ENCODE measurements at places on chromosomes 4 and X. TPM values are rescaled to one million over a fixed set of nuclear protein-coding genes. Genes with fewer than 3 reads are reported as not detected.

DNA sequence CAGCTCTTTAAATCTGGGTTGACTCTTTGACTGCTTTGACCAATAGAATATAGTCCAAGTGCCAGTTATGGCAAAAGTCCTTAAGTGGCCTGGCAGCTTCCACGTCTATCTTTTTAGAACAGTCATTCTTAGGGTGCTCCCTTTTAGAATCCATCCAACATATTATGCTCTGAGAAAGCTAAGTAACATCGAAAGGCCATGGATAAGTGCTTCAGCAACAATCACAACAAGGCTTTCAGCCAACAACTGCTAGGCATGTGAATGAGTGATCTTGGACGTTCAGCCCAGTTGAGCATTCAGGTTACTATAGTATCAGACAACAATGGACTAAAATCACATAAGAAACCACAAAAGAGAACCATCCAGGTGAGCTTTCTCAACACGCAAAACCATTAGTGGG, 818.7 kb downstream of the DMD start:
- no peak for DNase-seq

ALAS2 gene
- total RNA-seq = not detected

DNA sequence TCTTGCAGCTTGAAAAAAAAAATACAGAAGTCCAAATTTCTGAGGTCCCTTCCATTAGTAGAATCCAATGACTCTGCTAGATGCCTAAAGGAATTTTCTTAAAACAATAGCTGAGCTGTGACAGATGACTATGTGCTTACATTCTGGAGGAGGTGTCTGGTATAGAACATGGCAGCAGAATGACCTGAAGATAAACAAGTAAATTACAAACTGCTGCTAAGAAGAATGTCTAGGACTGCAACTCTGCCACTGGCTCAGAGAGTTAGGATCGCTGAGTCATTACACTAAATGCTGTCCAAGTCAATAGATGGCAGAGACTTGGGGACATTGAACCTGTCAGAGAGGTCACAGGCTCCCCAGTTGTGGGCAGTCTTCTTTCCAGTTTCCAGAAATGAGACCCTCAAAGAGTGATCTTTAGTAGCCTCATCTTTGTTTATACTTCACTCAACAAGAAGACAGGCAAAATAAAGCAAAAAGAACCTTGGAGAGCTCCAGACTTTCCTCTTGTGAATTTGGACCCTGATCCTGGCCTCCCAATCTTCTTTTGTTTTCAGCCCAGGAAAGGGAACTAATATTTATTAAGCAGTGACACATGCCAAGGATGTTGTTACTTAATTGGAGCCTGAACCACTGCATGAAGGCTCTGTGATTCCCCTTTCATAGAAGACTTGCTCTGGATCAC, 56.4 kb upstream of the SCML1 start:
- DNase-seq = peak; percentile 67

DNA sequence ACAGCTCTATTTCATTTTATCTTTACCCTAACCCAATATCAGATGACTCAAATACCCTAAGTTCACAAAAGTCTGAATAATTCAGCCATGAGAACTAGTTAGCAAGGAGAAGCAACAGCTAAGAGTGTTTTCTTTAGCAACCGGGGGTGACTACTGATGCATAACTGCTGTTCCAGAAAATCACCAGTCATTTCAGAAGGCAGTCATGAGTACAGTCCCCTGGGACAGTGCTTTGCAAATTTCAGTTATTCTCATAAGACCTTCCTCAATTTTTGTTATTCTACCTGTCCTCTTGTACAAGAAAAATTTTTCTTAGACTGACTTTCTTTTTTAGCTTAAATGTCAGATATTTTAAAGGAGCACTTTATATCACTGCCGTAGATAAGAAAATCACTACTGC, 16.4 kb downstream of the BANK1 start:
- DNase-seq = no peak

- peak; percentile 54 for DNase-seq
These were observed 10.1 kb upstream of the ADH1A start for GRCh38 chr4:99300934-99301333.

RAB40A gene
- 0.07 TPM for total RNA-seq

CA5B gene
- 6.8 TPM for total RNA-seq

DNA sequence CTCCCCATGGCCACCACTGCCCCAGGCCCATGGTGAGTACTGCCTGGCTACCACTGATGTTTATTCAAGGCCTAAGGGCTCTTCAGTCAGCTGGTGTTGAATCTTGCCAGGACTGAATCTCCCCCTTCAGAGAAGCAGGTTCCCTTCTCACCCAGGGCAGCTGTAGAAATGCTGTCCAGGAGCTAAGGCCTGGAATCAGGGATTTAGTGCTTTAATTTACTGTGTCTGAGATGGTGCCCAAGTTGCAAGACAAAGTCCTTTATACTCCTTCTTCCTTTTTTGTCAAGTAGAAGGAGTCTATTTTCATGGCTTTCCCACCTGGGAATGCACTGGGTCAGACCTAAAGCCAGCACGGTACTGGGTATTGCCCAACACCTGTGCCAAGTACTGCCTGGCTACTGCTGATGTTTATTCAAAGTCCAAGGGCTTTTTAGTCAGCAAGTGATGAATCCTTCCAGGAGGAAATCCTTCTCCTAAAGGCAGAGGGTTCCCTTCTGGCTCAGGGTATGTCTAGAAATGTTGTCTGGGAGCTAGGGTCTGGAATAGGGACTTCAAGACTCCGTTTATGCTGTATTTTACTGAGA, 117.6 kb upstream of the ATOH1 start:
- no peak for DNase-seq

DNA sequence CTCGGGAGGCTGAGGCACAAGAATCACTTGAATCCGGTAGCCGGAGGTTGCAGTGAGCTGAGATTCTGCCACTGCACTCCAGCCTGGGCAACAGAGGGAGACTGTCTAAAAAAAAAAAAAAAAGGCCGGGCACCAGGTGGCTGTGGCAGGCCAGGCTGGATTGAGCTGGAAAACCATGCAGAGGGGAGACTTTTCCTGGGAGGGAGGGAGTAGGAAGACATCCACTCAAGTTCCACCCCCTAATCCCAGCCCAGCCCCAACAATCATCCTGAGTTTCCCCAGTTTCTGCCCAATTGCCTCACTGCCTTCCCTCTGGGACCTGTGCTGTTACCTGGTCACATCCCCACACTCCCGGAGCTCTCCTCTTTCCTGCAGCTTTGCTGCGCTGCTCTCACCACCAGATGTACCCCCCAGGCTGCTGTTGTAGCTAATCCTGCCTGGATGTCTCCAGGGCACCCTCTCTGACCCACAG, 9.0 kb upstream of the TSPYL2 start:
- peak; percentile 28 for DNase-seq

DNA sequence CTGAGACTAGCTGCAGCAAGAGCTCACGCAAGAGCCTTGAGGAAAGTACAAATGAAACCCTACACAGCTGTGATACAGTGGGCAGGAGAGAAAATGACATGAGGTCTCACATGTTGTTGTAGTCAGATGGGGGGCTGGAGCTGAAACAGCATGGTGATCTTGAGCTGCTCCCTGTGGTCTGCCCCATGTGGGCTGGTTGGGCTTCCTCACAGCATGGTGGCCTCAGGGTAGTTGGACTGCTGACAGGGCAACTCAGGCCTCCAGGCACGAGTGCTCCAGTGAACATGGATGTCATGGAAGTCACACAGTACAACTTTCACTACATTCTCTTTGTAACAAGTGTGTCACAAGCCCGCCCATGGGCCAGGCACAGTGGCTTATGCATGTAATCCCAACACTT, 3.4 kb upstream of the MAN2B2 start:
- DNase-seq = no peak

DNA sequence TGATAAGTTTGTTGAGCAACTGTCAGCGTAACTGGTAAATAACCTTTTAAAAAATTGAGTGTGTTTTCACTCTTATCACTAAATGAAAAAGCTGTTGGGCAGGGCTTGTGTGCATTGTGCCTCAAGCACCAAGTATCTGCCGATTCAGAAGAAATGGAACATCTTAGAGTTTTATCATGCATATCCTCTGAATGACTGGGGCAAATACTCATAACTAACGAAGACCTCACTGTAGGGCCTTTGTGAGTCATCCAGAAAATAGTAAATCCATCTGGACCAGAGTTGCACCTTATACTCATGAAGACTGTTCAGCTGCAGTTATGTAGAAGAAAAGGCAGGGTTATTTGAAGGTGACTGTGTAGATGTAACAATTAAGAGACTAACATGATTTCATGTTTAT, 222.1 kb downstream of the CAMK2D start:
- peak; percentile 46 for DNase-seq

MAGEB10 gene
- total RNA-seq = 0.10 TPM

DNA sequence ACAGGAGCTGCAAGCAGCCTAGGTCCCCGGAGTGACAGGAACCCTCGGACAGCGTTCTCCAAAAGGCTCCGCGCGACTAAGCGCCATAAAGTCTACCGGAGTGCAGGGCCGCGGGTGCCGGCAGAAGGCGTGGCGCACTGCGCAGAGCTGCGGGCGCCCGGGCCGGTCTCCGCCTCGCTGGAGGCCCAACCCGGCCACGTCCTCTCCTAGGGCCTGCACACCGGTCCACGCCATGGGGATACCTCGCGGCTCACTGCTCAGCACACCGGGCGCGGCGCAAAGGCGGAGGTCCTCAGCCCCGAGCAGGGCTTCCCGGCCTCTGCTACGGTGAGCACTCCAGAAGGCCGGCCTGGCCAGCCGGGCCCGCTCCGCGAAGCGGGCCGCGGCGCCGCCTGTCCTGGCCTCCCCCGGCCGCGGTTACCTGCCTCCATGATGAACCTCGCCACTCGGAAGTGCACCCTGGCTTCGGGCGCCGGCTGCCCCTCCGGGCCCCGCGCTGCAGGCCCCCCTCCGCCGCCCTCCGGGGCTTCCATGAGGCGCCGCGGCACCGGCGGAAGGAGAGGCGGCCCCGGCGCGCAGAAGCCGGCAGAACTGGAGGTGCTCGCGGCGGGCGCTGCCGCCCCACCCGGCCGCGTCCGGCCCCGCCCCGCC, at the start of gene CCNQ:
CCNQ (minus strand) TSS at position 599 of the 651 bp plus-strand sequence; CDS start at position 533, 66 bp downstream.
- peak; percentile 43 for DNase-seq

DNA sequence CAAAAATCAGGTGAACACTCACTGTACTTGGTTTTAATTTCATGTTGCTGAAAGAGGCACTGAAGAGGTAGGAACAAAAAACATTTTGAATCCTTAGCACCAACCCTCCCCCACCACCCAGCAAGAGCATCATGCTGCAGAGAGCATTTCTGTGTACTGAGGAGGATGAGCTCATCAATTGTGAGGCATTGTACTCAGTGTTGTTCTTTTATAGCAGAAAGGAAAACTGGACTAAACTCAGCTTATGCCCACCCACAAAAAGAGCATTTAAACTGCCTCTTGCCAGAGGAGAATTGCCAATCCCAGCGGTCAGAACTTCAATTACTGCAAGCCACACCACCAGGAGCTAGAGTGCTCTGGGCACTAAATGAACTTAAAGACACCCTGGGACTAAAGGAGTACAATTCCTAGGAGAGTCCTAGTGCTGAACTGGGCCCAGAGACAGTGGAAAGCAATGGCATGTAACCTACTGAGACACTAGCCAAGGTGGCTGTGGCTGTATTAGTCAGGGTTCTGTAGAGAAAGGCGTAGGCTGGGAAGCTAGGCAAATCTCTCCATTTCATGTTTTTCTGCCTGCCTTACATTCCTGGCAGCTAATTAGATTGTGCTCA, 280.7 kb upstream of the KLHL4 start:
- no peak for DNase-seq

DNA sequence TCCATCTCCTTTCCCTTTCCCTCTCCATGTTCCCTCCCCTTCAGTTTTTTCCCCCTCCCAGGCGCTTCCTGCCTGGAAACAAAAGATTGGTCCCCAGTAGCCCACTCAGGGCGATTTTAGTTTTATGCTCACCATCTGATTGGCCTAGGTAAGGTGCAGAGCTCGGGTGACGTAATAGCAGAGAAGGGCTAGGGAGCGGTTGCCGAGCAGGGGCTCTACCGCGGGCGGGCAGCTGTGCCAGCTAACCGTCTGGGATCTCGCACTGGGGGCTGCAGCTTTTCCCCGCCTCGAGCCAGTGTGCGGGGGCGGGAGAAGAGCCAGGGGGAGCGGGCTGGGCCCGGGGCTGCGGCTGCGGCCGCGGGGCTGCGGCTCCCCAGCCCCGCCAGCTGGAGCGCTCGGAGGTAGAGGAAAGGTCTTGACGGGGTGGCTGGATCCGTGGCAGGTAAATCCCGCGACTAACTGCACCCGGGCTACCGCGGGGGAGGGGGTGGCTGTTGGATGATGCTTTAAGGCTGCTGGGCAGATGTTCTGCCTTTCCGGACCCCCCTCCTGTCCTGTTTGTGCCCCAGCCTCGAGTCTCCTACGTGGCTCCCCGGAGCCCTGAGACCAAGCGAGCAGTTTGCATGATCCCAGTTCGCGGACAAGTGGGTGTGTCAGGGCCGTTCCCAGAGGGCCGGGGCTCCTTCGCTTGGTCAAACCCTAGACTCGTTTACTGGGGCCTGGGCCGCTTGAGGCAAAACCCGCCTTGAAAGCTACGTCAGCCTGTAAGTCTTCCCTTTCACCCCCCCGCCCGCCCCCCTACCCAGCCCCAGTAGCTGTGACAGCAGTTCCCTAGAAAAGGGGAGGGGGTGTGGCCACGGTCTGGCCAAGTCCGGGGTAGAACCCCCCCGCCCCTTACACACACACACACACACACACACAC, at the start of gene PAK3:
PAK3 (plus strand) TSS at position 218 of the 922 bp plus-strand sequence. CDS start 26,913 bp downstream, outside the sequence.
- DNase-seq = peak; percentile 69

UGT2B11 gene
- total RNA-seq = not detected

Measured in M059J (cell line).